ENCODE measurements at places on chromosomes 16 and 17.

DNA sequence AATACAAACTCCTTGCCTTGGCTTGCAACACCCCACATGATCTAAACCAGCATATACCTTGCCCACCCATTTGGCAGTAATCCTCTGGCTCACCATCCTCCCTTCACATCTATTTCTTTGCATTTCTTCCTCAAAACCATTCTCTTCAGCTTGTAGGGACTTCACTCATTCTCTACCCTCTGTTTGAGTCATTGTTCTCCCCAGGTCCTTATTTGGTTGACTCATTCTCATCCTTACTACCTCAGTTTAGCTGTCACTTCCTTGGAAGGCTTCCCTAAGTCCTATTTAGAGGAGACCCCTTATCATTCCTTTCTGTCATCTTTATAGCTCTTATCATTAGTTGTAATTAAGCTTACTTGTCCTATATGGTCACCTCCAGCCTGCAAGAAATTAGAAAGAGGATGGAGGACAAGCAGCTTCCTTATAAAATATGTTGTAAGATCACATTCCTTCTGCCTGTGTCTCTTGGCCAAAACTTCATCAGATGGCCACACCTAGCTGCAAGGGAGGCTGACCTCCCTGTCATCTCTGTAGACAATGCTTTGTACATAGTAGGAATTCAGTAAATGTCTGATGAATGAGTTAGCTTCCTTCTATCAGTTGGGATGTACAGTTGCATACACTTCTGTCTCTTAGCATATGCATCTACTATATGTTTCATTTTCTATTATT is 1.7 kb downstream of the TTC19 start:
- no peak for DNase-seq

- no peak for DNase-seq
Observed at GRCh38 chr17:39767147-39767546, 29.4 kb downstream of the GRB7 start.

GRCh38 chr16:81779536-81780320 is 637 bp downstream of the PLCG2 start:
- peak; percentile 80 for DNase-seq

DNA sequence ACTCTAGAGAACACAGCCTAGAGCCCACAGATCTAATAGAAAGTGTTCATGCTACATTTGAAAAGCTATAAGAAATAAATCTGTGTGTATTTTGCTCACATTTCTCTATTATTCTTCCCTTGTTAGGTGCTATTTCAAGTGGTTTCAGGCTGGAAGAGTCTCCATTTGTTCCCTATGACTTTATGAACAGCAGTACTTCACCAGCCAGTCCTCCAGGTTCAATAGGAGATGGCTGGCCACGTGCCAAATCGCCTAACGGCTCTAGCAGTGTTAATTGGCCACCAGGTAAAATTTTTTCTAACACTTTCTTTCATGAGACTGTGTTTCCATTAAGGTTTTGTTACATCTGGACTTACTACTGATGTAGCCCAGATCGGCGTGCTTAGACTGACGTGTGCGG is 30.7 kb upstream of the SLC5A11 start:
- DNase-seq = no peak

DNA sequence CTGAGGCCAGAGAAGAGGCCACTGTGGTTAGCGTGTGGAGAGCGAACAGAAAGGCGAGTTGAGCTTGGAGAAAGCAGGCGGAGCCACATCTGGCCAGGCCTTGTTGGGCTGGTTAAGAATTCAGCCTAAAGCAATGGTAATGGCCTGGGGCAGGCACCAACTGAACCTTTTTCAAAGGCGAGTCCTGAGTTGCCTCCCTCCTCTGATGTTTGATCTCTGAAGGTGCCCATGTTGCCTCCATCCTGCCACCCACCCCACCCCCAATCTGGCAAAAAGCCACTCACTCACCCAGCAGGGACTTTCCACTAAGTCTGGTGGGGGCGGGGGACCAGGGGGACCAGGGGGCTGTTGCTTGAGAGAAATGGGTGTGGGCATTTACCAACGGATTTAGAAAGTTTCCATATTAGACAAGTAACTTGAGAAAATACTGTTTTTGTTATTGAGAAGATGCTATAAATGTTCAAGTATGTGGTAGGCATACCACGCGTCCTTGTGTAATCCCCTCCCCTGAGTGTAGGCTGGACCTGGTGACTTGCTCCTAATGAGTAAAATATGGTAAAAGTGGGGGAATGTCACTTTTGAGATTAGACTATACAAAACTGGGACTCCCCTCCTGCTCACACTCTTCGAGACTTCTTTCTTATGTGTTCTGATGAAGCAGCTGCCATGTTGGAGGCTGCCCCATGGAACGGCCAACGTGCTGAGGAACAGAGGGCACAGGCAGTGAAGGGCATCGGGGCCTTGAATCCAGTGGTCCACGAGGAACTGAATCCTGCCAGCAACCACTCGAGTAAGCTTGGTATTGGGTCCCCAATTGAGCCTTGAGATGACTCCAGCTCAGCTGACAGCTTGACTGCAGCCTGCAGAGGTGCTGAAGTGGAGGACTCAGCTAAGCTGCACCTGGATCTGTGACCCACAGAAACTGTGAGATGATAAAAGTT is 29.9 kb upstream of the TNS4 start:
- DNase-seq = no peak

DNA sequence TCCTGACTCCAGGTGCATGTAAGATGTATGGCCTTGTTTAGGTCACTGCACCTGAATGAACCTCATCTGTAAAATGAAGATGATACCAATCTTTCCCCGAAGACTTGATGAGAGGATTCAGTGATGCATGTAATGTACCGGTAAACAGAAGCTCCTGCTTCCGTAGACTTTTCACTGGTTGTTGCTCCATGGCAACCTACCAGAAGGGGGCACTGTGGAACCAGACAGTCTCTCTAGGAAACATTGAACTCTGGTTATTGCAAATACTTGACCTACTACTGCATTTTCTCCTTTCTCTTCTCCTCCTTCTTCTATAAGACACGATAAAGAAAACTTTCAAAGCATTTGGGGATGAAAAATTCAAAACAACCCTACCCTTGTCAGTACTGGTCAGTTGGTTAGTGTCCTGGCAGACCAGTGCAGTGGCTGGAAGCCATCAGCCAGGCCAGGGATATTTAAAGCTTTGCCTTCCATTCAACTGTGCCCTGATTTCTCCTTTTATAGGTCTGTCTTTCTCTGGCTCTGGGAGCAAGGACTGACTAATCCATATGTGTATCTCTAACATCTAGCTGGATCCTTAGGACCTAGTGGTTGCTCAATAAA is 667.4 kb upstream of the SALL1 start:
- peak; percentile 23 for DNase-seq

GRCh38 chr17:51257150-51258081 is 2.4 kb downstream of the MBTD1 start:
- no peak for DNase-seq

DNA sequence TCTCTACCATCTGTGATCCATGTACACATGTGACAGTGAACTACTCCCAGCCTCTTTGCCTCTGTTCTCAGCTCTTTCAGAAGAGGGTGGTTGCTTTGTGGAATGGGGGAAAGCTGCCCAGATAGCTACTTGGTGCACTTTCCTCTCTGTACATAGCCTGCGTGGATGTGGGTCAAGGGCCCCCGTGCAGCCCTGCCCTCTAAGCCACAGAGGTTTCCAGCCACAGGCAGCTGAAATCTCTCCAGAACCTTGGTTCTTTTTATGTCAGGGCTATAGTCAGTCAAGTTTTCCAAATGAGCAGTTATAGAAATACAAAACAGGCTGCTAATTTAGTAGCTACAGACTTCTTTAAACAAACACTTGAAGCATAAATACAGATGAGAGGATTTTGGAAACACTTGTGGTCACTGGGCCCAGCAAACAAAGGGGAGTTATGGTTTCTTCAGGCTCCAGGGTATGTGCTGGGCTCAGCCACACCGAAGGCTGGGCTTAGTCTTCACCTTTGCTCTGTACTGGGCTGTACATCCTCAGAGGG is 199.7 kb upstream of the ASIC2 start:
- no peak for DNase-seq
